Eye (tissue), 1 donor: ENCODE measurements at places on chromosomes 13 and 19.

DNA sequence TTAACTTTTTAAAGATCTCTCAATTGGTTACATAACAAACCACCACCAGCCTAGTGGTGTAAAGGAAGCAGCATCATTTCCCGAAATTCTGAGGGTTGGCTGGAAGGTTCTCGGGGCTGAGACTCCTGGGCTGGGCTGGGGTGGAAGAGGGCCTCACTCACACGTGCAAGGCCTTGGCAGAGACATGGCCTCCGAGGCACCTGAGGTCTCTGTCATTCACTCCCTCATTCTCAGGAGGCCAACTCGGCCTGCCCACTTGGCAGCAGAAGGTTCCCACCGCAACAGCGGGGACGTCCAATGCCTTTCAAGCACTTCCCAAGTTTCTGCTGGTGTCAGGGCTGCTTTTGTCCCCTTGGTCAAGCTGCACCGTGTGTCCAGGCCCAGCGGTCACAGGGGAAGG is 18.6 kb upstream of the RASA3 start:
- DNase-seq = no peak

DNA sequence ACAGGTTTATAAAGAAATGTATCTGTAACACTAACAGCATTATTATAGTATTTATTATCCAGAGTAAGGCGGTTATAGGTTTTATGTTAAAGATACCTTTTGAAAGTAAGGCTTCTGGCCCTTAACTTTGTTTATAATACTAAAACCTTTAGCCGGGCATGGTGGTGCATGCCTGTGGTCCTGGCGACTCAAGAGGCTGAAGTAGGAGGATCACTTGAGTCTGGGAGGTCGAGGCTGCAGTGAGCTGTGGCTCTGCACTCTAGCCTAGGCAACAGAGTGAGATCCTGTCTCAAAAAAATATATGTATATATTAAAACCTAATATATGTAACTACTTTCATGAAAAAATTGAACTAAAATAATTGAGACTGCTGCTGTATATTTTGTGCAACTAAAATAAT is 98.7 kb upstream of the KLF5 start:
- no peak for DNase-seq

DNA sequence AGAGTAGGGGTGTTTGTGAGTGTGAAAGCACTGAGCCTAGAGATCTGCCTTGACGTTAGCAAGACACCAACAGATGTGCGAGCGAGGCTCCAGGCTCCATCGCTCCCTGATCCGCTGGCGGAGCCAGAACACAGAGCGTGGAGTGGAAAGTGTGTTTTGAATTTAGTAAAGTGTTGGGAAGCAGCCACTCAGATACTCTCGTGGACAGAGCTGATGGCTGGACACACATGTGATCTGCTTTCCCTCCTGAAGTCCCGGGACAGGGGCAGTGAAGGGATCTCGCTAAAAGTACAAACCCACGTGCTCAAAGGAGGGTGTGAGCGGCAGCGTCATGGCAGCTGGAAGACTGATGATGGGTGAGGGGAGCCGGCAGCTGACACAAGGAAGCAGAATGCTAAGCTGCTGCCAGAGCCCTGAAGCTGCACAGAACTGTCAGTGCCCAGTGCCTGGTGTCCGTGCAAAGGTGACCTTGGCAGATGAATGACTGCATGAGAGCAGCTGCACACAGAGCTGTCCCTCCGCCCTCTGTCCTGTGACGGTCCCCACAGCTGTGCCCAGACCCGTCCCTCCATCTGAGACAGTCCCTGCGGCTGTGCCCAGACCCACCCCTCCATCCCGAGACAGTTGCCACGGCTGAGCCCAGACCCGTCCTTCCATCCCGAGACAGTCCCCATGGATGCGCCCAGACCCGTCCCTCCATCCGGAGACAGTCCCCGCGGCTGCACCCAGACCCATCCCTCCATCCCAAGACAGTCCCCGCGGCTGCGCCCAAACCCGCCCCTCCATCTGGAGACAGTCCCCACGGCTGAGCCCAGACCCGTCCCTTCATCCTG is 29.6 kb upstream of the TMEM255B start:
- DNase-seq = peak; percentile 56

GRCh38 chr13:112875627-112876026 is 93.4 kb upstream of the MCF2L start:
- no peak for DNase-seq

- no peak for DNase-seq
Observed at GRCh38 chr19:30752876-30753275, 380.7 kb downstream of the ZNF536 start.

DNA sequence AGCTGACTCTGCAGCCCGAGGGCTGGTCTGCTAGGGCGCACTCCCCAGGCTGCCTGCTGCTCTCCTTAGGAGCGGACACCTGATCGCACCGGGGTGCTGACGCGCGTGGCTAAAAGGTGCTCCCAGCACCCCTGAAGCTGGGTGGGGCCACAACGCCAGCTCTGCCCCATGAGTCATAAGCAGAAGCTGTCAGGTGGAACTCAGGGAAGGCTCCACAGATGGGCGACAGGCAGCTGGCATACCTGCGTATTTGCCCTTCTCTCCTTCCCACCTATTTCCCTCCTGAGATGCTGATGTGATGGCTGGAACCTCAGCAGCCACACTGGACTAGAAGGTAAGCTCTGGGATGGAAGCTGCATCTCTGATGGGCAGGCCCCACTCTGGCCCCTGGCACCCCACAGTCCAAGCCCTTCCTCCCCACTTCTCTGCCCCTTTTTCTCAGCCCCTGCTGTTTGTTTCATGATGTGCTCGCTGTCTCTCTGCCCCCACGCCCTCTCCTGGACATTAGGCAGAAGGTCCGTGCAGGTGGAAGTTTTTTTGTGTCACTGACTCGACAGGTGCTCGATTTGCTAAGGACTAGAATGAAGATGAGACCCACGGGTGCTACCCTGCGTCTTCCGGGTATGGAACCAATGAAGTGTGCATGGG is 30.3 kb upstream of the CACTIN start:
- no peak for DNase-seq

- DNase-seq = no peak
Observed at GRCh38 chr19:38012944-38013343, 105.9 kb downstream of the SIPA1L3 start.

- DNase-seq = no peak
Observed at GRCh38 chr13:36342715-36343114, 3.5 kb downstream of the SPART start.

- peak; percentile 85 for DNase-seq
Observed at GRCh38 chr19:16076958-16077611, 790 bp downstream of the TPM4 start.

DNA sequence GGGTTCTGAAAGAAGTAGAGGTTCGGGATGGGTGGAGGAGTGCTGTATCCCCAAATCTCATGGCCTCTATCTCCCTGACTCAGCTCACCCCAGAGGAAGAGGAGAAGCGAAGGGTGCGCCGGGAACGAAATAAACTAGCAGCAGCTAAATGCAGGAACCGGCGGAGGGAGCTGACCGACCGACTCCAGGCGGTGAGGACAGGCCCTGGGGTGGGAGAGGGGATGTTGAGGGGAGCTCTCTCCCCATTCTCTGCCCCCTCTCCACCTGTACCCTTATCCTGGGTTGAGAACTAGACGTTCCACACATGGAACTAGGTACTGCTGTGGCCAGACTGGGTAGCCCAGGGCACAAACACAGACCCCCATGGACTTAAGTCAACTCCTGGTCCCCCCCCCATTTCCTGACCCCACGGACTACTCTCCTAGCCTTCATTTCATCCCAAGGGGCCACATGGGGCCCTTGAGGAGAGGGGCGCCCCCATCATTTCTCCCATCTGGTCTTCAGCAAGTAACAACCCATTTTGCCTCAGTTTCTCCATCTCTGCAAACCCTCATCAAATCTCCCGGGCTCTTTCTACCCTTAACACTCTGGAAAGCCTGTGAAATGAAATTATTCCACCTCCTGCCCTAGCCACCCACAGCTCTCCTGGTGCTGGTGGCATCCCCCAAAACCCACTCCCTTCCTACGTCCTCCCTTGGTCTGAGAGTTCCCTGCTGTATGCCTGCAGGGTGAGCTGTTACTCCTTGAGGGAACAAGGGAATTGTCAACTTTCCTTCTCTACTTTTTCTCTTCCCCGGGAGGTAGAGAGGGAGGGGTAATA is 3.5 kb downstream of the FOSB start:
- DNase-seq = no peak

DNA sequence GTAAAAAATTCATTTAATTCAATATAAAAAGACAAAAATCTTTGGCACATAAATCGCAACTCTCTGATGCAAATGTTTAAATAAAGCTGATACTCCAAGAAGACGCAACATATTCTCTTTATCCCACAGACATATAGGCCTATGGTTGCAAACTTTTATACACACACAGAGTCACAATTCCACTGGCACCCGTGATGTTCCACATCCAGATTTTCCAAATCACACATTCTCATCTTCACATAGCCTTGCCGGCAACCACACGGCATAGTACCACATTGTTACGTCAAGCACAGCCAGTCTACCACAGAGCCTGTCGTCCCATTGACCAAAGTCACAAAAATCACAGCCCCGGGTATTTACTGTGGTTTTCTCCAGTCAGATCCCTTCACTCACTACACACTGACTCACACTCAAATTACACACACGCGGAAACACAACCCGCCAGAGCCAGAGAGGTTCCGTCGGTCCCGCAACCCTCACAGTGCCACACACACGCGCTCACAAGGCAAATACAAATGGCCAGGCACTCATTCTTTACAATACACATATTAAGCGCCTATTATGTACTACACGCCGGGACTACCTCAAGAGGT is 546 bp upstream of the ZNF546 start:
- no peak for DNase-seq

GRCh38 chr13:52405767-52406494 is at the start of gene THSD1:
TSS of gene THSD1 (minus strand) at chr13:52406172. CDS start at chr13:52402600, 3,572 bp downstream.
- DNase-seq = peak; percentile 48

DNA sequence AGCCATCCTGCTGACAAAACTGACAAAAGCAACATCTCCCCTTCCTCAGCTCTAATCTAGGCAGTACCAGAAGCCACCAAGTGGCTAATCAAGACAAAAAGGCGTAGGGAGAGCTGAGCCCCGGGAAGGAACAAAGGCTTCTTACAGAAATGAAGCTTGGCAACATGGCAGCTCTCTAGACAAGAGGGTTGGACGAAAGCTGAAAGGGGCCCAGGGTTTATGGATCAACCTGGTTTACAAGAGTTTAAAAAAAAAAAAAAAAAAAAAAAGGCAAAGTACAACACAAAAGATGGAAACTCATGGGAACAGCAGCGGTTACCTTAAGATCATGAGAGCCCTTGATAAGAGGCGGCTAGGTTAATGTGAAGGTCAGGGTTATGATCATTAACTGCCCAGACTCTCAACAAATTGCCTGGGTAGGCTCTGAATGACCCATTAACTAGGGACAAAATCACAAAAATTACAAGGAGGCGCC is 14.0 kb downstream of the ZC3H4 start:
- DNase-seq = no peak

DNA sequence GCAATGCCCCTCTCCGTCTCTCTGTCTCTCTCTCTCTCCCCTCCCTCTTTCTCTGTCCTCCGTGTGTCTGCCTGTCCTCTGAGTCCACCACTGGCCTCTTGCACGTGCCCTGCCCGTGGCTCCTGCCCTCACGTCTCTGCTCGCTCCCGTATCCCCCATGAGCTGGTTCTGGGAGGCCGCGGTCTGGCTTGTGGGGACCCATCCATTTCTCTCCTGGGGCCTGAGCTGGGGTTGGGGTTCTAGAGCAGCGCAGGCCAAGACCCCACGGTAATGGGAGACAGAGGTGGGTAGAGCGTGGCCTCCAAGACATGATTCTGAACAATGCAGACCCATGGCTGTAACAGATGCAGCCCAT is 19.0 kb downstream of the C2CD4C start:
- DNase-seq = no peak

DNA sequence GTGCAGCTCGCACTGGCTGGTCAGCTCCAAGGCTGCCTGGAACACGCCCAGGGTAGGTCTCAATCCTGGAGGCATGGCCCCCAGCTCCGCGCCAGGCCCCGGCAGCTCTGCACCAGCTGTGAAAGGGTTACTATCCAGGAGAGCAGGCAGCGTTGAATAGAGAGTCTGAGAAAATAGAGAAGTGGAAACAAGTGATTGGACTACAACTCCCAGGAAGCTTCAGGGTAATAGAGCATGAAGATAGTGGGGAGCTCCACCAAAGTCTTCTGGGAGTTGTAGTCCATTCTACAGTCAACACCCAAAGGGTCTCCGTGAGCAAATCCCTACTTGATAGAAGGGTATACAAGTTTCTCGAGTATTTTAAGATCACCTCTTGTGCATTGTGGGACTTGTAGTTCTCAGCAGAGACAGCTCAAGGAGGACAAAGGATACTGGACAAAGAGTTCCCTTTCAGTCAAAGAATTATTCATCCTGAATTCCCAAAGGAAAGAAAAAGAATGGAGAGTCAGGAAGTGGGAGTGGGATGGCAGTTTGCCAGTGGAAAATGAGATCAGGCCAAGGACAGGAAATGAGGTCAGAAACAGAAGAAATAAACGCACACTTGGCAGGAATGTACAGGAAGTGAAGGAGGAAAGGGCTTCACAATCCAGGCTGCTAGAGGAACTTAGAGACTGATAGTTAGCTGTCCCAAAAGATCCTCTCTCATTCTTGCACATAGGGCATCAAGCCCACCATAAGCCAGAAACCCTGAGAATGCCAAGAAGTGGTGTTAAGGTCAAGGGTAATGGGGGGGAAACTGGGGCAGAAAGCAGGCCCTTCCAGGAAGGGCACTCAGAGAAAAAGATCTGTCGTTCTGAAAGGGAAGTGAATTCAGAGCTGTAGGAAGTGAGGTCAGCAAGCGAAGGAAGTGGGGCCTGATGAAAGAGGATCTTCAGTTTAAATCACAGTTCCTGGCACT is 5.5 kb upstream of the MAMSTR start:
- DNase-seq = peak; percentile 88

GRCh38 chr19:336067-336614 is 8.5 kb downstream of the MIER2 start:
- DNase-seq = no peak

DNA sequence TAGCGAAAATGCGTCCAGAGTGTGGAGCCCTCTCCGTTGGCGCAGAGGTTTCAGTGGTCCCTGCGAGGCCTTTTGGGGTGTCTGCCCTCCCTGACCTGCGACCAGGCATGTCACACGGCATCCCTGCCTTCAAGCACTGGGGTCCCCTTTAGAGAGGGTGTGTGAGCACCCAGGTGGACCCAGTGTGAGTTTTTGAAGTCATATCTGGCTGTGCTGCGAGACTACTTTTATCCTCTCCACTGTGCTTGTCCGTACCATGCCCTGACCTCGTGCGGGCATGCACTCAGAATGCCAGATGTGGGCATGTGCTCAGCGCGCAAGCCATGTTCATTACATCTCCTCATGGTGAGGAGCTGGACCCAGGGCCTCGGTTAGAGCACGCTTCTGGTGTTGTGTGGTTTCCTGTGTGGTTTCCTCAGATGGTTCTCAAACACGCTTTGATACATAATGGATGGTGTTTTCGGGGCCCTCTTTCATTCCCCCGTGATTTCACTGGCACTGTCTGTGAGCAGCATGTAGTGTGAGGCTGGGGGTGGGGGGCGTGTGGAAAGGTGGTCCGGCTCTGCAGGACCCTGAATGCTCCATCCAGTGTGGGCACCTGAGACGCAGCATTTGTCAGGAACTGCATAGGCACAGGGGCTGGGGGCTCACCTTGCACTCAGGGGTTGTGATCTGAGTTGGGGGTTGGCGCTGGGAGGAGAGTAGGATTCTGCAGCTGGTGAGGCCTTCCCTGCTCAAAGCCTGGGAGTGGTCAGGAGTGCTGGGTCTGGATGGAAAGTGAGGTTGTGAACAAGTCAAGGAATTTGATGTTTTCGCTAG is 2.3 kb downstream of the TFDP1 start:
- no peak for DNase-seq

- peak; percentile 46 for DNase-seq
Observed at GRCh38 chr13:27406178-27406939, 18.1 kb upstream of the GTF3A start.
